ENCODE measurements at places on chromosomes 5 and 9.

- peak; percentile 80 for DNase-seq
Measured at GRCh38 chr9:6055216-6055615, 39.8 kb upstream of the RANBP6 start.

- no peak for DNase-seq
Measured at GRCh38 chr9:89445801-89446251, 52.1 kb downstream of the SEMA4D start.

GRCh38 chr5:94254214-94254613 lies 364.2 kb downstream of the KIAA0825 start:
- DNase-seq, result no peak

- no peak for DNase-seq
Measured at GRCh38 chr5:76733049-76733417, 17.1 kb downstream of the F2R start.

DNA sequence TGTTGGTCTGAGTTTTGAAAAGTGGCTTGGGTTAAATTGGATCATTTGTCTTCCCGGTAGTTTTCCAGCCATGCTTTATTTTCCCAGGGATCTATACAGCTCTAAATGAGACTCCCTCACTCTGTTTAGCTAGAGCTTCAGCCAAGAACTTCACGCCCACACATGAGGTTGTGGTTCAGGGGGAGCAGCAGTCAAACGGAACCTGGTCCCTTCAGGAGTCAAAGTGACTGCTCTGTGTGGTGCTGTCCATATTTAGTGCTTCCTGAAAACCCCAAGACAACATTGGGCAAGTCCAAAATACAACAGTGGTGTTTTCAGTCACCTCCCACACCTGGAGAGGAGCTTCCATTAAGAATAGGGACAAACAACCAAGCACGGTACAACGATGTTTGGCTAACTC lies 90.5 kb downstream of the ANKH start:
- no peak for DNase-seq

GRCh38 chr9:87595610-87596009 lies 97.9 kb downstream of the DAPK1 start:
- DNase-seq, result no peak

GRCh38 chr5:144042156-144042555 lies 128.3 kb downstream of the YIPF5 start:
- no peak for DNase-seq

GRCh38 chr9:93110311-93110855 lies 14.4 kb downstream of the CARD19 start:
- DNase-seq, result no peak

- no peak for DNase-seq
Measured at GRCh38 chr9:111896942-111897600, 457 bp downstream of the UGCG start.

GRCh38 chr5:130529511-130530485 lies 625.5 kb downstream of the CHSY3 start:
- no peak for DNase-seq

DNA sequence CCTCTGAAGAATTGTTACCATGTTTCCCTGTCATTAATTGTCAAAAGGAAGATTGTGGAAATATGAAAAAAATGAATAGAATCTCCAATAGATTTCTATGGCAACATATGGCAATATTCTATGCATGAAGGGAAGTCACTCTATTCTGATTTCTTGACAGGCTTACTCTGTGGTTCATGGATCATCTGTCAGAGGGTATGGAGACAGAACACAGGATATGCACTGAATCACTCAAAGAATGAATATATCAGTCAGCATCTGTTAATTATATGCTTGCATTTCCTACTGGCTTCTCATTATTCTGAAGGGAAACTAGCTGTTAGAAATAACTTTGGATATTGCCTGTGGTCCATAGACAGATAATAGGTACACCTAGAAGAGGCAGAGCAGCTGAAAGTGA lies 918.9 kb downstream of the DTWD2 start:
- no peak for DNase-seq

- peak; percentile 43 for DNase-seq
Measured at GRCh38 chr5:124902097-124902821, 155.8 kb upstream of the ZNF608 start.

DNA sequence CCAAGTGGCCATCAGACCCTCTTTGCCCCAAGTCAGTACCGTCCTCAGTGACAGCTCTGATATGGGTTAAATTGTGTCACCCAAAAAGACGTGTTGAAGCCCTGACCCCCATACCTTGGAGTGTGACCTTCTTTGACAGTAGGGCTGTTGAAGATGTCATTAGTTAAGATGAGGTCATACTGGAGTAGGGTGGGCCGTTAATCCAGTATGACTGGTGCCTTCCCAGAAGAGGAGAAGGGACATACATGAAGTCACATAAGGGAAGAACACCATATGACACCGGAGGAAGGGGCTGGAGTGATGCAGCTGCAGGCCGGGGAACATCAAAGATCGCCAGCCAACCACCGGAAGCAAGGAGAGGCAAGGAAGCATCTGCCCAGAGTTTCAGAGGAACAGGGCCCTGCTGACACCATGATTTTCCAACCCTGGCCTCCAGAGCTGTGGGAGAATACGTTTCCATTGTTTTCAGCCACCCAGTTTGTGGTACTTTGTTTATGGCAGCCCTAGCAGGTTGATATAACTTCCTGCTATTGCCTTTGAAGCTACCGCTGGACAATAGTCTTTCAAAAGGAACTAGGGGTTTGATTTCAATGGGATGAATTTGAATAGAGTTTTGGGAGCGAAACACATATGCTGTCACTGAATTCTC lies 36.4 kb upstream of the CPEB4 start:
- DNase-seq, result no peak

- no peak for DNase-seq
Measured at GRCh38 chr9:15182101-15182551, 124.9 kb downstream of the TTC39B start.
